RPMI7951 (cell line): ENCODE measurements at places on chromosomes 1 and 21. TPM values are rescaled to one million over a fixed set of nuclear protein-coding genes. Genes with fewer than 3 reads are reported as not detected.

DNA sequence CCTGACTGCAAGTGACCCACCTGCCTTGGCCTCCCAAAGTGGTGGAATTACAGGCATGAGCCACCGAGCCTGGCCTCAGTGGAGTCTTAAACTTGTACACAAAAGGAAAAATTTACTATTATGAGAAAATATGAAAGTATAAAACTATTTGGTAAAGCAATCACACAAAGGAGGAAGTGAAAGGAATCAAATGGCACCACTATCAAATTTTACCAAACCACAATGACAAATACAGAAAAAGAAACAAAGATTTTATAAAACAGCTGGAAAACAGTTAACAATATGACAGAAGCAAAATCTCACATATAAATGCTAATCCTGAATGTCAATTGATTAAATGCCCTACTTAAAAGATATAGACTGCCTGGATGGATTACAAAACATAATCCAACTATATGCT lies 42.1 kb upstream of the NEGR1 start:
- no peak for DNase-seq

DNA sequence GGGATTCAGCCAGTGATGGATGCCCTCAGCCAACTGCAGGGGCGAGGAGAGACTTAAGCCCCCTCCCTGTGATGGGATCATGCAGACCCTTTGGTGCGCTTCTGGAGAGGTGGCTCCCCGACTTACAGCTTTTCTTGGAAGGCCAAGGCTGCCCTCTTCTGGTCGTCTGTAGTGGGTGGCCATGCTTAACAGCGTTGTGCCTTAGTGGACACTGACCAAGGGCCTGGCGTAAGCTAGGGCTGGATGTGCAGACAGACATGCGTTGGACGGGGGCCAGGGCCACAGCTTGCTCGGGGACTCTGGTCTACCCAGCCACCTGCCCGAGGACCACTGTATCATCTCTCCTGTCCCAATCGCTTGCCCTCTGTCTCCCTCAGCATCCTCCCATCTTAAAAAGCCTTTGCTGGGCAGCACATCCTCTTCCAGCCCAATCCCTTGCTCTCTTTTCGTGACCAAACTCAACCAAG lies 5.5 kb downstream of the AZIN2 start:
- DNase-seq: peak; percentile 72

DNA sequence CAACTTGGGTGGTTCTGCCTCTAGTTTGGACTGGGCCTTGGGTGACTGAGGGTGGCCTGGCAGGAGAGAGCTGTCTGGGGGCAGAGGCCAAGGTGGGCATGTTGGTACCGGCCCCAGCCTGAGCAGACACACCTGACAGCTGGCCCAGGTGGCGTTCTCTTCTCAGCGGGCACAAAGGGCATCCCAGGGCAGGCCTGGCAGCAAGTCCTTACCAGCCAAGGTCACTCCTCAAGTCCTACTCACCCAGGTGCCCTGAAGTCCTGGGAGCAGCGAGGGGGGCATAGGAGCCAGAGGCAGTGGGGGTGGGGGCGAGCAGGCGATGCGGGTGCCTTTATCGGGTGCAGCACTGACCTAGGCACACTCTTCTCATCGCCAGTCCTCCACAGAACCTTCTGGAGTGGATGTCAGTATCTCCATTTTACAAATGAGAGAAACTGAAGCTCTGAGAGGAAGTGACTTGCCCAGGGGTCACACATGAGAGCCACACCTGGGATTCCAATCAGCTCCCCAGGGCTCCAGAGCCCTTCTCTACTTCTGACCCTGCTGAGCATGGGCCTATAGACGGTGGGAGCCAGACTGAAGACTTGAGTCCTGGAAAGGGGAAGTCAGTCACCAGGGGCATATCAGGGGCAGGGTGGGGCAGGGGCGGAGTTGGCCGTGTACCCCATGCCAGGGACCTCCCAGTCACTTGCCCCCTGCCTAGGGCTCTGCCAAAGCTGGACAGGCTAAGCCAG lies 587 bp upstream of the SLC25A34 start:
- DNase-seq: no peak

GRCh38 chr1:171258943-171259342 lies 10.6 kb downstream of the FMO1 start:
- DNase-seq: no peak

- no peak for DNase-seq
Observed at GRCh38 chr1:163055531-163055930, 13.6 kb upstream of the RGS4 start.

- DNase-seq: no peak
Observed at GRCh38 chr1:230715510-230715909, 1.6 kb upstream of the AGT start.

DNA sequence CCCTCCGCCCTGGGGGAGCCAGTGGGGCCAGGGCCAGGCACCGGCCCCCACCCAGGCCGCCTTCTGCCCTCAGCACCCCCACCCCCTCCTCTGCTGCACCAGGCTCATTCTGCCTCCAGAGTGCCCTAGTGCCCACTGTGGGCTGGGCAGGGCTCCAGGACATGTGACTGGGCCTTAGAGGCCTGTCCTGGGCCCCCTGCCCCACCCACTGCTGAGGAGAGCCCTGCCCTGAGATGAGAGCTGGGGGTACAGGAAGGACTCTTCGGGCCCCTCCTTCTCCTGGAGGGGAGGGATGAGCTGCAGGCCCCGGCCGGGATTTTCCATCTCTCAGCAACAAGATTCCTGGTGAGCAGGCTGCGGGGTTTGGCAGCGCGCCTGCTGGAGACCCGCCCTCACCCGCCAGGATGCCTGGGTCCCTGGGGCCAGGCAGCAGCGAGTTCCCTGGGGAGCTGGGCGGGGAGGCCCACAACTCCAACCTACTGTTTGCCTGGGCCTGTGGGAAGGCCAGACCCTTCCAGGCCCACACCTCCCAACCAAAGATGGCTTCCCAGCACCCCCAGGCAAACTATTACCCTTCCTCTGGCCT lies 14.0 kb downstream of the AHDC1 start:
- DNase-seq: peak; percentile 62

GRCh38 chr1:54623216-54624007 lies at the start of gene FAM151A:
Gene FAM151A, minus strand, starts transcription at chr1:54623525. Its CDS starts 130 bp downstream, at chr1:54623395.
- DNase-seq: no peak

DNA sequence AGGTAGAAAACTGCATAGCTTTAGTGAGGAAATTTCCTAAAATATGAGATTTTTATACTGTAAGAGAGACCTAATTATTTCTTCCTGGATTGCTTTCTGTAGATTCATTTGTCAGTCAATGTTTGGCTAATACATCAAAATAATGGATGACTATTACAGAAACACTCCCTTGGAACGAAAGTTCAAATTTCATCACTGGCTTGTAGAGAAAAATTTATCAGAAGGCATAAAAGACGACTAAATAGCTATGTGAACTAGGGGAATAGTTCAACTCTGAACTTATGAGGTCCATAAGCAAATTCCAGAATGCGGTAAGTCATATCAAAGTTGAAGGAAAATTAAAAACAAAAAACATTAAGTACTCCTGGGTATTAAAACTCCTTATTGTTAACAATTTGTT lies 36.0 kb downstream of the WNT2B start:
- DNase-seq: no peak

GRCh38 chr1:1213345-1214265 lies at the start of gene TNFRSF4:
Gene TNFRSF4, minus strand, starts transcription at chr1:1214153. Its CDS starts 26 bp downstream, at chr1:1214127.
- DNase-seq: no peak

DNA sequence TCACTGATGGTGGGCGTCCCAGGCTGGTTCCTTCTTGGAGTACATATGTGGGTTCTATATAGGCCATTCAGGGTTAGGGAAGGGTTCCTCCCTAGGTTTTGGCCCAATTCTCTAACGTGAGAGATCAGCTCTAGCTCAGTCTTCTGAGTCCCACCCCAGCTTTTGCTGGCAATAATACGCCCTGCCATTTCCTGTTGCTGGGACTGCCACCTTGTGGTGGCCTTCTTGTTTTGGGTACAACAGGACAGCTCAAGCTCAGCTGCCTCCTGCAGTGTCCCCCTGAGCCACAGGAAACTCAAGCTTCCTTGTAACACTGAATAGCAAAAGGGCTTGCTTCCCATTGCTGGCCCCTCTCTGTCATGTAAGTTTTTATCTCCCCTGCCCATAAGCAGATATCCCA lies 77.8 kb downstream of the BACH1 start:
- DNase-seq: peak; percentile 57

- no peak for DNase-seq
Observed at GRCh38 chr1:37948841-37949240, 2.0 kb upstream of the INPP5B start.

GRCh38 chr1:213369465-213369864 lies 318.4 kb downstream of the RPS6KC1 start:
- no peak for DNase-seq

GRCh38 chr1:92826792-92827191 lies 5.0 kb upstream of the RPL5 start:
- DNase-seq: no peak

- no peak for DNase-seq
Observed at GRCh38 chr1:230384380-230385157, 41.6 kb downstream of the PGBD5 start.

Gene CGN
- total RNA-seq: under 0.01 and 0.10 TPM in 2 replicates

Gene RGS8
- under 0.01 and 0.10 TPM in 2 replicates for total RNA-seq

Gene FAM72C
- total RNA-seq: 0.29 and 0.84 TPM in 2 replicates

Gene RYR2
- total RNA-seq: under 0.01 TPM in 1 of 2 replicates, not detected in the other

Gene SPRR4
- not detected in 2 replicates for total RNA-seq

Gene ODR4
- 15.7 and 16.2 TPM in 2 replicates for total RNA-seq

Gene METTL13
- 16.7 and 22.0 TPM in 2 replicates for total RNA-seq

Gene KIRREL1
- 77.3 and 80.8 TPM in 2 replicates for total RNA-seq

Gene NT5C1A
- total RNA-seq: not detected in 2 replicates
